ENCODE measurements at places on chromosomes 2 and 18. TPM values are rescaled to one million over a fixed set of nuclear protein-coding genes. Genes with fewer than 3 reads are reported as not detected.

- DNase-seq, result no peak
These were observed 38.3 kb upstream of the SMAD2 start for GRCh38 chr18:47968721-47969120.

VAMP5 gene
- 58.4 TPM for polyA plus RNA-seq

DNA sequence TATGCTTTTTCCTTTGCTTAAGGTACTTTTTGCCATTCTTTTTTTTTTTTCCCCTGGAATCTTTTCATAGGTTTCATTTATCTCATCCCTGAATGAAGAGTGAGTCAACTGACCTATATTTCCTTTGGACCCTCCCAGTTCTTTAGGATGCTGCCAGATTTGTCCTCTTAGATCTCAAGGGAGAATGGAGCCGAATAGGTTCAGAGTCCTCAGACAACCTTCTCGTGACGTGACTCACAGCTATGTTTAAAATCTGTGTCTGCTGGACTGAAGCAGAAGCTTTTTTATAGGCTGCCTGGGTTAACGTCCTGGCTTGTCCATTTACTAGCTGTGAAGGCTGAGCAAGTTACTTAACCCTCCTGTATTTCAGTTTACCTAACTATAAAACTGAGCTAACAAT is 358.6 kb downstream of the DLGAP1 start:
- no peak for DNase-seq

DNA sequence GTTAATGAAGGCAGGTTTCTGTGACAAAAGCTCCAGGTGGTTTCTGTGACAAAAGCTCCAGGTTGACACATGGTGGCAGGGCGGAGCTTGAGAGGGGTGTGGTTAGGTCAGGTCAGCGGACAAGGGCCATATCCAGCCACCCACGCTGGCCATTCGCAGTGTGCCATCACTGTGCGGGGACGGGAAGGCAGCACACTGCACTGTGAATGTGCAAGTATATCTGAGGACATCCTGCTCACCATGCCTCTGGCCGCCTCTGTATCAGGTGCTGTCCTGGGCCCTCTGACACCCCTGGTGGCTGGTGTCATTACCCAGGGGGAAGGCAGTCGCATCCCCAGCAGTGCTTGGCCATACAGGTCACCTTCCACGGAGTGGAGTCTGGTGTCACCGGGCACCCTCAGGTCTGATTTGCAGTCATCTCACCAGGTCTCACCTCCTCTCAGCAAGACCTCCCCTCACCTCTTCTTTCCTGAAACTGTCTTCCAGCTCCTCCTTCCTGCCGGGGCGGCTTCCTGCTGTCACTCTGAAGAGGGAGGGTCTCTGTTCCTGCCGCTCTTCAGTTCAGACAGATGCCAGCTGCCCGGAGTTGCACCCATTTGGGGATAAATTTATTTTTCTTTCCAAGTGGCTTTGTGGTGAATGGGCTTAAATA is 34.9 kb downstream of the CTIF start:
- DNase-seq, result no peak

DNA sequence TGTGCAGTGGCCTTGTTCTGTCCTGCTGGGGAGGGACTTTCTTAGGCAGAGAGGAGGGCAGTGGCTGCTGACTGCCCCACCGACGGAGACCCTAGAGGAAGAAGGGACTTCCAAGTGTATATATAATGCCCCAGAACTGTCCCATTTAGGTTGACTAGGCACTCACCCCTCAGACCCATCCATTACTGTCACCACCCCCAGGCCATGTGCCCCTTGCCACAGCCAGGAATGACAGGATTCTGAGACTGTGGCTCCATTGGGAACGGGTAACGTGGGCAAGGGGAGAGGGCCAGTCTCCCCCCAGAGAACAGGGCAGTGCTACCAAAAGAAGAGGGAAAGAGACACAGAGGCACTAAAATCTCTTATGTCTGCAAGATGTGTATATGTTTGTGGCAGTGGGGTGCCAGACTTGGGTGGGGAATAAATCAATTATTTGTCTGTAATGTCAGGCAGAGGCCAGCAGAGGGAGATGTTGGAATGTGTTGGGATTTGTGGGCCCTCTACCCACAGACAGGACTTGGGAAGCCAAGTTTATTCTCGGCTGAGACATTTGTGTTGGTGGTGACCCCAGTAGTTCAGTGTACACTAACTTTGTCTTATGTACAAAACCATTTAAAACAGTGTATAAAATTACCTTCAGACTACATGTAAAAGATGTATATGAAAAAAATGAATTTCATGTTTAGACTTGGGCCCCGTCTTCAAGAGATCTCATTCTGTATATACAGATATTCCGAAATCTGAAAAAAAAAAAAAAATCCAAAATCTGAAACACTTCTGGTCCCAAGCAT is 24.0 kb upstream of the TMEM37 start:
- DNase-seq, result no peak

GRCh38 chr2:108988796-108989713 is at the start of gene EDAR:
Gene EDAR (minus strand): TSS chr2:108989220. CDS start chr2:108931014, 58,206 bp downstream.
- peak; percentile 74 for DNase-seq

LBX2 gene
- 0.22 TPM for polyA plus RNA-seq

GRCh38 chr2:160968183-160968582 is 192.0 kb upstream of the TANK start:
- DNase-seq, result no peak

- DNase-seq, result no peak
These were observed 76.4 kb upstream of the CNGA3 start for GRCh38 chr2:98269830-98270229.

DNA sequence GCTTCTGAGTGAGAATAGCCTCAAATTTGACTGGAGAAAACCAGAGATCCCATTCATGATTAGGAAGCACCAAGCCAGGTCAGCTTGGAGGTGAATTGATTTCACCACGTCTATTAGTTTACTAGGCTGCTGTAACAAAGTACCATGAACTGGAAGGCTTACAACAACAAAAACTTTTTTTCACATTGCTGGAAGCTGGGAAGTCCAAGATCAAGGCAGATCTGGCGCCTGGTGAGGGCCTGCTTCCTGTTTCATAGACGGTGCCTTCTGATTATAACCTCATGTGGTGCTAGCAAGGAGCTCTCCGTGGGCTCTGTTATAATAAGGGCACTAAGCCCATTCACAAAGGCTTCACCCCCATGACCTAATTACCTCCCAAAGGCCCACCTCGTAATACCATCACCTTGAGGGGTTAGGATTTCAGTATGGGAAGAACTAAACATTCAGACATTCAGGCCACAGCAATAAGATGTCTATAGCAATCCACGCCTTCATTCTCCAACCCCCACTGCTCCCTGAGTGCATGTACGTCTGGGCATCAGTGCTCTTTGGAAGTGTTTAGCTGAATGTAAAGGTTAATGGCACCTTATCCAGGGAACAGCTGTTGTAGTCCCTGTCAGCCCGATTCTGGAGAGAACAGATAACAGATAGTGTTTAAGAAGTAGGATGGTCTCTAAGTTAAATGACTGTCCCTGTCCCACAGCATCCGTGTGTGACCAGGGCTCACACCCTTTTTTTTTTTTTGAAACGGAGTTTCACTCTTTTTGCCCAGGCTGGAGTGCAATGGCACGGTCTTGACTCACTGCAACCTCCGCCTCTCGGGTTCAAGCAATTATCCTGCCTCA is 89.2 kb downstream of the SOCS6 start:
- DNase-seq, result no peak

ANKRD30B gene
- 0.06 TPM for polyA plus RNA-seq

SPATA3 gene
- not detected for polyA plus RNA-seq

- no peak for DNase-seq
These were observed 238.7 kb downstream of the VAPA start for GRCh38 chr18:10152475-10152874.

CDH2 gene
- polyA plus RNA-seq, result 4.1 TPM

PLGLB1 gene
- 11.4 TPM for polyA plus RNA-seq

GRCh38 chr2:209977386-209978239 is 24.8 kb upstream of the RPE start:
- DNase-seq, result no peak

KCNG2 gene
- 0.35 TPM for polyA plus RNA-seq

DNA sequence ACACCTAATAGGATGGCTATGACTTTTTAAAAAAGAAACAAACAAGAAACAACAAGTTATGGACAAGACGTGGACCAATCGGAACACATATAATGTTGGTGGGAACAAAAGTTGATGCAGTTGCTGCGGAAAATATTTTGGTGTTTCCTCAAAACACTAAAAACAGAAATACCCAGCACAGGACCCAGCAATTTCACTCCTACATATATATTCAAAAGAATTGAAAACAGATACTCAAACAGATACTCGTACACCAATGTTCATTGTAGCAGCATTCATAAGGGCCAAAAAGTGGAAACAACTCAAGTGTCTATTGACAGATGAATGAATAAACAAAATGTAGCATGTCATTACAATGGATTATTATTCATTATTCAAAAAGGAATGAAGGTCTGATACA is 12.1 kb downstream of the CCDC141 start:
- DNase-seq, result no peak

DNA sequence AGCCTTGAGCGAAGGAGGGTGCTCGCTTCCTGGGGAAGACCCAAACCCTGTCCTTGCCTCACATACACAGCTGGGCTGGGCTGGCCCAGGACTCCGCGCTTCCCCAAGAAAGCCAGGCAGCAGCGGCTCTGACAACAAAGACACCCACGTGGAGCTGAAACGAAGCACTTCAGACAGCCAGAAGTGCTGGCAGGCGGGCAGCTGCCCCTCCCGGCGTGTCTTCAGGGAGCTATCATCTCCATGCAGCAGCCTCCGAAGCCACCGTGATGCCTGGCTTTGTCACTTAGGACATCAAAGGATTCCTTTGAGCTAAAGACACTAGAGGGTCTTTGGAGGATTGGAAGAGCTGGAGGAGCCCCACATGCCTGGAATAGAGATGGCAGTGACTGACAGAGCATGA is 35.2 kb downstream of the C1QL2 start:
- DNase-seq, result no peak

DNA sequence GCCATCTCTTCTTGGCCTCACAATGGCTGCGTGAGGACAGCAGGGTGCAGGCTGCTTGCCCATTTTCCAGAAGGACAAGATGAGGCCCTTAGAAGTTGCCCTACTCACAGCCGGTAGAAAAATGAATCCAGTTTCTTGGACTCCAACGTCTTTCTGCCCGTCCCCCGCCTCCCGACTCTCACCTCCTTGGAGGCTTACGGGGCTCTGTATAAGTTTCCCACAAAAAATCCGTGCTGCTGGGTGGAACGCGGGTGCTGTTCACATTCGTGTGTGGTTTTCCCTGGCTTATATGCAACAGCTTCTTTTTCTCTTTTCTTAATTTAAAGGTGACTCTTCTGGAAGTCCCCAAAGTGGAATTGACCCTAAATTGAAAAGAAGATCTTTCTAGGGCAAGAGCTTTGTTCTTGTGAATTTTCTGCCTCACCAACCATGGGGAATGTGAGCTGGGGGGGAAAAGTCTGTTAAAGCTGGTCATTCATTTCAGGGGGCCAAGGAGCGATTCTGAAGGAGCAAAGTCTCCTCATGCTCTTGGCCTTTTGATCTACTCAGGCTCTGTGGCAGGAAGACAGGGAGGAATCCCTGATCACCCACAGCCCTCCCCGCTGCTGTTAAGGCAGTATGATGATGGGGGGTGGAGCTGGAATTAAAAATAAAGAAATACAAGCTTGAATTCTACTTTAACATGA is 51.3 kb downstream of the DDX1 start:
- no peak for DNase-seq

- no peak for DNase-seq
These were observed 59.1 kb downstream of the GREB1 start for GRCh38 chr2:11592671-11593574.

FHOD3 gene
- 1.5 TPM for polyA plus RNA-seq

DNA sequence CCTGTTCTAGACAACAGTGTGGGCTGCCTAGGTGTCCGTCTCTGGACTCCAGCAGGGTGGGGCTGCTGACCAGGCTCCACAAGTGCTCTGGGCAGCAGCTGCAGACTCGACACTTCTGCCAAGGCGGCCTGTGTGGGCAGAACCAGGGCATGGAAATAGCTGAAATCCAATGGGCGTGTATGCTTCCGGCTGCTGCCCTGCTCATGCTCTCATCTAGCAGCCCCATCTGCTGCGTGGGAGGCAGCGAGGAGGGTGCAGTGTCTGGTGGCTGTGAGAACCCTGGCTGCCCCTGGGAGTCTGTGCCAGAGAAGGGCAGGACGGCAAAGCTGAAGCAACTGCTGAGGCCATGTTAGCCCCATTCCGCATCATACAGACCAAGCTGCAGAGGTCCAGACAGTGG is 174.9 kb downstream of the SOX11 start:
- no peak for DNase-seq

- DNase-seq, result no peak
These were observed 228.7 kb upstream of the SLC8A1 start for GRCh38 chr2:40680547-40680946.

SP140 gene
- polyA plus RNA-seq, result 1.8 TPM
